Activated CD4-positive, alpha-beta T cell treated with anti-CD3 and anti-CD28 coated beads, Interleukin-2, amount 10 ng/mL, durations not matched to agents 24 days and 14 days (primary cell): ENCODE measurements at places on chromosomes 6 and 20. TPM values are rescaled to one million over a fixed set of nuclear protein-coding genes. Genes with fewer than 3 reads are reported as not detected.

Gene XKR7
- not detected in 2 replicates for total RNA-seq

Gene ELOVL4
- total RNA-seq, result 0.88 and 0.89 TPM in 2 replicates

Gene C20orf202
- 0.12 TPM in 1 of 2 replicates, not detected in the other for total RNA-seq

Gene SYNE1
- 10.0 and 14.9 TPM in 2 replicates for total RNA-seq

Gene RHAG
- not detected in 2 replicates for total RNA-seq

Gene DLL1
- total RNA-seq, result 0.17 TPM in 1 of 2 replicates, not detected in the other

Gene RAB23
- total RNA-seq, result 3.0 and 4.0 TPM in 2 replicates

Gene RBL1
- total RNA-seq, result 50.9 and 52.7 TPM in 2 replicates

Gene FAM83C
- not detected in 2 replicates for total RNA-seq

Gene TRIM40
- not detected in 2 replicates for total RNA-seq

Gene EDN3
- not detected in 2 replicates for total RNA-seq

Gene HECA
- 45.7 and 47.7 TPM in 2 replicates for total RNA-seq

Gene SLC32A1
- total RNA-seq, result not detected in 2 replicates

Gene BMP6
- 0.50 and 0.56 TPM in 2 replicates for total RNA-seq

Gene ZNF165
- total RNA-seq, result 0.26 and 0.47 TPM in 2 replicates

Gene STMND1
- not detected in 2 replicates for total RNA-seq

Gene CDH4
- total RNA-seq, result not detected in 2 replicates

Gene GNAS-AS1
- 0.64 and 1.6 TPM in 2 replicates for total RNA-seq

Gene EEF1A1
- total RNA-seq, result 9,514 and 9,634 TPM in 2 replicates

Gene AIF1
- total RNA-seq, result 68.2 and 69.6 TPM in 2 replicates

Gene MRPL2
- total RNA-seq, result 83.8 and 103 TPM in 2 replicates

Gene RIPPLY2
- total RNA-seq, result not detected in 2 replicates

Gene PRRC2A
- 290 and 303 TPM in 2 replicates for total RNA-seq

Gene SIGLEC1
- not detected in 2 replicates for total RNA-seq

Gene IRF4
- 831 and 846 TPM in 2 replicates for total RNA-seq

Gene ETV7
- 0.54 and 0.57 TPM in 2 replicates for total RNA-seq

Gene KCNG1
- total RNA-seq, result 9.8 and 12.3 TPM in 2 replicates

Gene AKAP12
- 1.0 and 1.1 TPM in 2 replicates for total RNA-seq

Gene MAP3K5
- total RNA-seq, result 8.7 and 8.8 TPM in 2 replicates

Gene CDKN1A
- 77.8 and 82.7 TPM in 2 replicates for total RNA-seq

Gene BCAS1
- not detected in 2 replicates for total RNA-seq

Gene OR2J3
- total RNA-seq, result not detected in 2 replicates

Gene OPN5
- total RNA-seq, result not detected in 2 replicates

Gene HDGFL1
- not detected in 2 replicates for total RNA-seq

Gene LTB
- 134 and 136 TPM in 2 replicates for total RNA-seq

Gene SPEF1
- total RNA-seq, result not detected in 2 replicates

Gene TRIM15
- total RNA-seq, result 0.24 and 0.65 TPM in 2 replicates

Gene SAMHD1
- total RNA-seq, result 51.6 TPM in 2 replicates

Gene TMC2
- total RNA-seq, result not detected in 2 replicates

Gene OR2H1
- not detected in 2 replicates for total RNA-seq

Gene PEDS1
- total RNA-seq, result 26.3 and 30.2 TPM in 2 replicates

Gene JAG1
- total RNA-seq, result 1.1 and 1.3 TPM in 2 replicates

Gene APCDD1L
- not detected in 2 replicates for total RNA-seq

Gene COL9A3
- 0.47 TPM in 1 of 2 replicates, not detected in the other for total RNA-seq

Gene TSPO2
- total RNA-seq, result not detected in 2 replicates

Gene VWA7
- total RNA-seq, result 3.0 and 3.2 TPM in 2 replicates

Gene RAB44
- total RNA-seq, result 0.07 TPM in 1 of 2 replicates, not detected in the other

Gene DNAH8
- 0.02 TPM in 1 of 2 replicates, not detected in the other for total RNA-seq

Gene AURKA
- 42.3 and 42.6 TPM in 2 replicates for total RNA-seq

Gene SLC17A2
- 0.14 TPM in 1 of 2 replicates, not detected in the other for total RNA-seq

Gene TRIM31
- total RNA-seq, result 0.09 TPM in 1 of 2 replicates, not detected in the other

Gene PRR18
- total RNA-seq, result not detected in 2 replicates

Gene NR2E1
- total RNA-seq, result not detected in 2 replicates

Gene LY86
- 1.2 TPM in 2 replicates for total RNA-seq

Gene MYL9
- 0.14 and 0.33 TPM in 2 replicates for total RNA-seq

Gene NOX3
- not detected in 2 replicates for total RNA-seq

Gene ROS1
- not detected in 2 replicates for total RNA-seq

Gene ID4
- not detected in 2 replicates for total RNA-seq

Gene SLC12A5
- total RNA-seq, result not detected in 2 replicates
